HTR-8/SVneo (cell line): ENCODE measurements at places on chromosomes 13 and 19.

DNA sequence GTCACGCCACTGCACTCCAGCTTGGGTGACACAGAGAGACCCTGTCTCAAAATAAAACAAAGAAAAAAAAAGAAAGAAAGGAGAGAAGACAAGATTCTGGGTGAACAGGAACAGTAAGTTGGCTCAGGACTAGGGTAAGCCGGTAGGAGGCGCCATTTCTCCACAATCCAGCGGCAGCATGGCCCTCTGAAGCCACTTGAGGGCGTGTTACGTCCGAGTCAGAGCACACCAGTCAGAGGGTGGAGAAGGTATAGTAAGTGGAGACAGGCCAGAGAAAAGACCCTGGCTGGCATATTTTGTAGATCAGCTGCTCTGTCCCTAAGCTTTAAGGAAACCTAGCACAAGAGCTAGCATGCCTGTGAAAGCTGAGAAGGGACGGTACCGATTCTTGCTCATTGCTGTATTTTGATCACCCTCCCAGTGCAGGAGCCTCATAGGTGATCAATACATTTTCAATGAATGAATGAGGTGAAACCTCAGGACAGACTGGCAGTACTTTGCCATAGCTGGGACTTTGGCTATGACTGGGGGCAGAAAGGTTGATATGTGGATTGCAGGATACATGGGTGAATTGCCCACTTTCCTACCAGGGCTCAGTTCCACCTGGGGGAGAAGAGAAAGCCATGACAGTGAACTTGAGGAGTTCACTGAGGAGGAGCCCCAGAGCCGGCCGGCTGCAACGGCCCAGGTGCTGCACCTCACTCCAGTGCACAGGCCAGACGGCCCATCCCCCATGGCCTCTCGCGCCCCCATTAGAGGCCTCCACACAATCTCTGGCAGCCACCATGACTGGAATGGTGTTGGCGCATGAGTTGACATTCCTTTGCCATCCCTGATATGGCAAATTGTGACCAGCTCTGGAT, 23.5 kb downstream of the POU2F2 start:
- DNase-seq, result peak; percentile 89

- DNase-seq, result no peak
Measured at GRCh38 chr13:51846756-51847155, 1.8 kb upstream of the TMEM272 start.

DNA sequence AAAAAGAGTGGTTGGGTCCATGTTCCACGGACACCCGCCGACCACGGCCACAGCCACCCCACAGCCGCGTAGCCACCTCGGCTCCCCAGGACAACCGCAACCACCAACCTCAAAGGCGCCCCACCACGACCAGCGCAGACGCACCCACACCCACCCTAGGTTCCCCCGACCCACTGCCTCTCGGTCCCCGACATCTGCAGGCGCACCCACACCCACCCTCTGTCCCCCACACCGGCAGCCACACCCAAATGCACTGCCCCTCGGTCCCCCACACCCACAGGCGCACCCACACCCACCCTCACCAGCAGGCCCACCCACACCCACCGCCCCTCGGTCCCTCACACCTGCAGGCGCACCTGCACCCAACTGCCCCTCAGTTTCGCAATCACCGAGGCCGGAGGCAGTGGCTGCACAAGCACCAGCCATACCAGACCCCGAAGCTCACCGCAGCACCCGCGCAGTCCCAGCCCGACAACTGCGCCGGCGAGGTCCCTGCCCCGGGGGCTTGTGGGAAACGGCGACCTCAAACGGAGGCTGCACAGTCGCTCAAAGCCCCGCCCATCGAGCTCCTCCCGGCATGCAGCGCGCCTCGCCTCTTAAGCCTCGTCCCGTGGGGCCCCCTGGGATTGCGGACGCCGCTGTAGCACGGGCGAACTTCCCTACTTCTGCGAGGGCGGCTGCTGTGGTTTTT, 18.3 kb downstream of the ZNF77 start:
- DNase-seq, result no peak

DNA sequence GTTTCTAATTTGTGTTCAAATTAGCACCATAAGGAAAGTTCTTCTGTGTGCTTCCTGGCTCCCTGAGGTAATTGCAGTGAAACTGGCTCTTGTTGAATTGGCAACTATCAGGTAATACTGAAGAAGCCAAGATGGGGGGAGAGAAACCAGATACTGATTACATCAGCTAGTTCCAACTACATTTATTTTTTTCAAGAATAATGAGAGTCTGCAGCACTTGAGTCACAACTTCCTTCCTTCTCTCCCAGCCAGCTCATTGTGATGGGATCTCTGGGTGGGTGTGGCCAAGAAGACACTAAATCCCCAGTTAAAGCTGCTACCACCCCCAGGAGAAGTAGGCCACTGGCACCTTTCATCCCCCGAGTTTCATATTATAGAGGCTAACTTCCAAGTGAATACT, 100.7 kb upstream of the RXFP2 start:
- peak; percentile 19 for DNase-seq

DNA sequence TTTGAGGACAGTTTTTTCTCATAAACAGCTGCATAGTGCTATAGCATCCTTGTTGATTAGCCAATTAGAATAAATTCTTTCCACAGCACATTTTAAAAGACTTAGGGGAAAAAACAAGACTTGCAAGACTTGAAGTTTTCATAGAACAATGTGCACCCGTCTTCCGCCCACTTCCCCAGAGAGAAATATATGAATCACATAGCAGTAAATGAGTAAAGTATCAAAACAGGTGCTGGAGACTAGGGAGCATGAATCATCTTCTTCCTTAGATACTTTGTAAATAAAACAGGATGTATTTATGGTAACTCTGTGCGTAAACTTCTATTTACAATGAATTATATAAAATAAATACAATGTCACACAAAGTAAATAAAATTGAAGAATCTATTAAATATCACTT, 75.1 kb downstream of the COL4A2 start:
- DNase-seq, result no peak

DNA sequence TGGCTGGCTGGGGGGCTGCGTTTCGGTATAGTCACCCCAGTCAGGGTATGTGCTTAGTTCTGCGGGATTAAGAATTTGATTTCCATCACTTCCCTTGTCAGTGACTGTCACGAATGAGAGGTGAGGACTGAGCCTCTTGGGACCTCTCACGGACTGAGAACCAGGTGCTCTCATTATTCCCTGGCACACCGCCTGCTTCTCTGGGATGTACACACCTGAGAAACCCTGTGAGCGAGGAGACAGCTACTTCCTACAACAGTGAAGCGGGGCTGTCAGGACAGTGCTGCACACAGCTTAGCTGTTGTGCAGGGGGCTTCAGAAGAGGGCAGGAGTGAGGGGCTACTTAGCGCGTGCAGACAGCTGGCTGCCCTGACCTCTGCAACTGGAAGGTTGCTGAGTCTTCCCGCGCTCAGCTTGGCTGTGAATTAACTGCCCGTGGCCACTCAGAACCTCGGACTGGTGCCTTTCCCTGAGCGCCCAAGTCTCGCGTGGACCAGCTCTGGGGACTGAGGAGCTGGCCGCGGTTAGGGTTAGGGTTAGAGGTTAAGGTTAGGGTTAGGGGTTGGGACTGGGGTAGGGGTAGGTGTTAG, 65.3 kb upstream of the MCF2L start:
- no peak for DNase-seq

- DNase-seq, result no peak
Measured at GRCh38 chr13:93956426-93956825, 523.1 kb downstream of the DCT start.

GRCh38 chr19:29516821-29517395, 8.9 kb upstream of the VSTM2B start:
- DNase-seq, result no peak

GRCh38 chr13:37576601-37577000, 22.0 kb downstream of the POSTN start:
- DNase-seq, result no peak

DNA sequence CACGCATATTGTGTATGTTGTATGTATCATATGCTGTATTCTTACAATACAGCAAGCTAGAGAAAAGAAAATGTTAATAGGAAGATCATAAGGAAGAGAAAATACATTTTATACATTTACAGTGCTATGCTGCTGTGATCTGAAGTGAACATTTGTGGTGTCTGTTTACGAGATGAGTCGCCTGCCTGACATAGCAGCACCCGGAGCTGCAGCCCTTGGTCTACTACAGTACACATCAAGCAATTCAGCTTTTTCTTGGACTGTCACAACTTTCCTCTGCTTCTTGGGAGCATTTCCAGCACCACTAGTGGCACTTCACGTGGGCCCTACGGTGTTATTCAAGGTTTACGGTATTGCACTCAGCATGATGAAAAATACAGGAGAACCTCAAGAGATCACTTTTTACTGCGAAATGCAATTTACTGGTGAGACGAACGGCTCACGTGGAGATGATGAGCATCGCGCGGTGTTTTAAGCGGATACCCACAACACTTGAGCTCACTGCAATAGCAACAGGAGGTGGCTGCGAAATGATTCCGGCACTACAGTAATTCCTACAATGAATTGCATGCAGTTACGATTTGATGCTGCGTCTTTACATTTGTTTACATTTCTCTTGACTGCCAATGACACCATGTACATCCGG, 308.4 kb downstream of the FGF9 start:
- no peak for DNase-seq

DNA sequence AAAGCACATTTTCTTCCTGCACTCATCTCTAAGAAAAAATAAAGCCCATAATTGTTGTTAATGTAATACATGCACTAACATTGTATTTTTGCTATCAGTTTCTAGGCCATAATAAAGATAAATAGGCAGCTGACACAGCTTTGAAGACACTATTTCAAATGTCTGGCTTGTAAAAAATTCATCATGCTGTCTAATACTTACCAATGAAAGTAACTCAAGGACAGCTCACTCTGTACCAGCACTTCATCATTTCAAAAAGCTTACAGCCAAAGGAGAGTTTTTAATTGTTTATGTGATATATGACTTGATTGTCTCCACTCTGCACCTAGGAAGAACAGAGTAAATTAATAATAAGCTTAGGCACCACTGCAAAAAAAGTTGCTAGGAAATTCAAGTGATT, 1423.3 kb upstream of the PCDH20 start:
- no peak for DNase-seq

GRCh38 chr13:76198568-76199163, 562.5 kb downstream of the LMO7 start:
- no peak for DNase-seq

DNA sequence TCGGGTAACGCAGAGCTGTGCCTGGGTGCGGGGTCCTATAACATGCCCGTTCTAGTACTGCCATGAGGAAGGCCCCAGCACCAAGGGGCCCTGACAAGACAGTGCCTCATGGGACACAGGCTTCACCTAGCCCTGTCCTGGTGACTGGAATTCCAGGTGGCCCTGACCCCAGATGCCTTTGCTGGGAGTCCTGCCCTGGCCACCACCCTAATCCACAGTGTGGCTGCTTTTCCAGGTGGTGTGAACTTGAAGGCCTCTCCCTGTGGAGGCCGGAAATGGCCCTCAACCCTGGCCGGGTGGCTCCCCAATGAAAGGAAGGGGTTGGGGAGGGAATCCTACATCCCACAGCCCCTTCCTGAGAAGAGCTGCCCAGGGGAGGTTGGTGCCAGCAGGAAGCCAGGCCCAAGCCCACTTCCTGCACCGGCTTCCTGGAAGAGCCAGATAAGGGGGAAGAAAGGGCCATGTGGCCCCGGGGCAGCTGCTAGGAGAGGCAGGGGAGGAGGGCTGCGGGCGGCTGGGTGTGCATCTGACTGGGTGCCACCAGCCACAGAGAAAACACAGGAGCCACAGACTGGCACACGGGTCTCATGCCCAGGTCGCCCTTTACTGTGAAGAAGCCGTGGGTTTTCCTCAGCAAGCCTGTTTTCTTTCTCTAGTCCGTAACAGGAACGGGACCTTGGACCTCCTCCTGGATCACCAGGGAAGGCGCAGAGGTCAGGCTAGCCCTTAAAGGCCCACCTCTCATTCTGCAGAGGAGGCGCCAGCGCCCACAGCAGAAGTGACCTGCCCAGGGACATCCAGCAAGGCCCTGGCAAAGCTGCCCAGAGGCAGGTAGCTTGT, 4.7 kb downstream of the LSM4 start:
- no peak for DNase-seq

DNA sequence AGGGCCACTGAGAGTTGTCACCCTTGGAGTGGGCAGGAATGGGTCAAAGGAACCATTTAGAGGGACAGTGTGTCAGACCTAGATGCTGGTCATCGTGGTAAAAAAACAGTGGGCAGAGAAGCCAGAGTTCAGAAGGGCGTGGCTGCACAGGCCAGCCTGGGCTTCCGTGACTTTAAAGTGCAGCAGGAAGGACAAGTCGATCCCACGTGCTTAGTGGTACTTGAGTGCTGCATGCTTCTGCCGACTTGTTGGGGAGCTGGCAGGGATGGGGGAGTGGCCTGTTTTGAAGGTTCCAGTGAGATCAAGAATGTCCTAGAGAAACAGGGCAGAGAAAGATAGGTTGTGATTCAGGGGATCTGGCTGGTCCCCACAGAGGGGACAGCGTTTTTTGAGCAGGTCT, 17.0 kb downstream of the LYL1 start:
- no peak for DNase-seq

- DNase-seq, result no peak
Measured at GRCh38 chr13:88676016-88676415, 1004.8 kb downstream of the SLITRK5 start.

GRCh38 chr19:47813304-47813994, 8.3 kb upstream of the CRX start:
- peak; percentile 88 for DNase-seq

- no peak for DNase-seq
Measured at GRCh38 chr19:7558667-7559066, 23.1 kb downstream of the PNPLA6 start.

DNA sequence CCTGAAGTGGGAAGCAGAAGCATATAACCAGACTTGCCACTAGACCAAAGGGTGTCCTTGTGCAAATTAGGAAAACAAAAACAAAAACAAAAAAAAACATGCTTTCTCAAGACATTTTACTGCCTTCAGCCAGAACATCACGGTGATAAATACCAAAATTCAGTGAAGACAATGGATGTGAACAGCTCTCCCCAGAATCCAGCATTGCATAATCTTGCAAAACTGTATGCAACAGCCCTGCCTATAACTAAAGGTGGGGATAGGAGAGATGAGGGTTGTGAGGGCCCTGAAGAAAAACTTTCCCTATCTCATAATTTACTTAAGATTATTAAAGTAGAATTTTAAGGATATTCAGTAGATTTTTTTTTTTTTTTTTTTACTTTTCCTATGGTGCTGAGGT, 24.9 kb upstream of the NDFIP2 start:
- DNase-seq, result no peak

GRCh38 chr13:92418818-92419412, 807.7 kb upstream of the GPC6 start:
- DNase-seq, result no peak

DNA sequence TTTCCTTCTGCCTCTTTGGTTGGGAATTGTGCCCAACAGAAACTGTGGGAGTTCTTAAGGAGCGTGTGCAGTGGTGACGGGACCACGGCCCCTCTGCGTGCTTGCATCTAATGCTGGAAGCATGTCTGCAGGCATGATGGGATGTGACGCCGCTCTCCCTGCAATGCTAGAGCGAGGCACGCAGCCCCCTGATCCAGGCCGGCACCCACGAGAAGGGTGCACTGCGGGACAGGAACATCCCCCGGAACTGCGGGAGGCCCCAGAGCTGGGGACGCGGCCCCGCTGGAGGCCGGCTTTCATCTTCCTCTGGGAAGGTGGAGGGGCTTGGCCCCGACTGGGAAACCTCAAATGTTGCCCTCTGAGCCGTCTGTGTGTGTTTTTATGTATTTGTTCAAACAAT, 32.7 kb downstream of the TMEM255B start:
- no peak for DNase-seq
